ENCODE measurements at places on chromosomes 7 and 10.

DNA sequence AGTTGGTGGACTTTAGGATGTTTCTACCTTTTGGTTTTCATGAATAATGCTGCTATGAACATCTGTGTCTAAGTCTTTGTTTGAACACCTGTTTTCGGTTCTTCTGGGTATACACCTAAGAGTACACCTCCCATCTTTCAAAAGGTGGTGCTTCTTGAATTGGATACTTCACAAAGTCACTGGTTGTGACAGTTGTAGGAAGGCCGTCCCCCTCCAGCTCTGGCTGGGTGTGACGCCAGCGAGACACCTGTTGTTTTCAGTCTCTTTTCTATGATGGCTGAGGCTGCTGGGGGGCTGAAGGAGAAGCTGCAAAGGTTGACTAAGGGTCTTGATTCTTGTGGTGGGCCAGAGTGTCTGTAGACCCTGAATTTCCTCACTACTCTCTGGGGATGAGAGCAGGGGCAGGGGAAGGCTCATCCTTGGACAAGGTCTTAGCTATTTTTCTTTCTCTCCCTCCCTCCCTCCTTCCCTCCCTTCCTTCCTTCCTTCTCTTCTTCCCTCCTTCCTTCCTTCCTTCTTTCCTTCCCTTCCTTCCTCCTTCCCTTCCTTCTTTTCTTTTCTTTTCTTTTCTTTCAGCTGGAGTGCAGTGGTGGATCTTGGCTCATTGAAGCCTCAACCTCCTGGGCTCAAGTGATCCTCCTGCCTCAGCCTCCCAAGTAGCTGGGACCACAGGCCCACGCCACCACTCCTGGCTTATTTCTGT lies 5.6 kb downstream of the NEURL1 start:
- DNase-seq: no peak

DNA sequence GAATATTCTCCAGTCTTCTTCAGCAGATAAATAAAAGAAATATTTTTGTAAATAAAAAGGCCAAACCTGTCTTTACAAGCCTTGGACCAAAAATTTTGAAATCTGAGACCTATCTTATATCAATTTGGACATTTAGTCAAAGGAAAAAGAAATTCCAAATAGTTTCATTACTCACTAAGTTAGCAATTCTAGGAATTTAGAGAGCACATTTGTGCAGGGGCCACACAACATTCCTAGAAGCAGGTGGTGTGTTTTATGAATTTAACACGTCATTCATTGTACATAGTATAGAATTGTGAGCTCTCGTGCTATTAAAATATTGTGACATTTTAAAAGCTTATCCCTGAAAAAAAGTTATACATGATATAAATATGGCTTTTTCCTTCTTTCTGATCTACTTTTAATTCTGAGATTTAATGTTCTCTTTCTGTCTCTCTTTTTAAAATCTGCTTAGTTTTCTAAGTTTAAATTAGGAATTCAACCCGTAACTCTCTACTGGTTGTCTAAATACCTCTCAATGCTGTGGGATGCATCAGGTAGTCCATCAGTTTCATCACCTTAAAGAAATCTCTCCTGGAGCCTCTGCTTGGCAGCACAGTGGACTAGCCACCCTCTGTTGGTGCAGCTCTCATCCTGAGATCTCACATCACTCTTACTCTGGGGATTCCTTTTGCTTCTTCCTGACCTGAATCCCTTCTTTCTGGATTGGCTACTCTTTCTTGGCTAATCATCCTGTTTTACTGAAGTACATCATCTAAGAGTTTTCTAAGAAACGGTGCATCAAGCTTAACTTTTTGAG lies 124.5 kb downstream of the SEMA3E start:
- DNase-seq: no peak

GRCh38 chr7:137996386-137996851 lies 5.5 kb downstream of the CREB3L2 start:
- DNase-seq: no peak

DNA sequence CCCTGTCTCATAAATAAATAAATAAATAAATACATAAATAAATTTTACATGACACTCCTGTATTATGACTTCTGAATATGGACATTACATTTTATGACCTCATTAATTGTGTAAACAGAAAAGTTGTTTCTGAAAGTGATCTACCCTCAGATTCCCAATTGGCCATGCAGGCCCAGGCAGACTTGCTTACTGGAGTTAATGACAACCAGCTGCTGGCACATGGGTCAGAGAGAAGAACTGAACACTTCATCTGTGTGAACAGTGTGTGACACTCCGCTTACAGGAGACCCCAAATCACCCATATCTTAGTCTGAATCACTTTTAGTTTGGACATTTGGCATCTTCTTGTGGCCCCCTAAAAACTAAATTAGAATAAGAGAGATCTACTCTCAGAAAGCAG lies 31.4 kb downstream of the PARP12 start:
- peak; percentile 34 for DNase-seq

GRCh38 chr10:79065091-79065551 lies 3.6 kb upstream of the ZMIZ1 start:
- DNase-seq: no peak
